Stimulated activated CD8-positive, alpha-beta memory T cell treated with anti-CD3 and anti-CD28 coated beads, Interleukin-2, amount 100 ng/mL, for 1 hour (primary cell): ENCODE measurements at places on chromosomes 1 and 21.

GRCh38 chr1:230156536-230156935 lies 89.5 kb downstream of the GALNT2 start:
- DNase-seq, result no peak

GRCh38 chr1:245788886-245789285 lies 634.1 kb downstream of the KIF26B start:
- DNase-seq, result no peak

DNA sequence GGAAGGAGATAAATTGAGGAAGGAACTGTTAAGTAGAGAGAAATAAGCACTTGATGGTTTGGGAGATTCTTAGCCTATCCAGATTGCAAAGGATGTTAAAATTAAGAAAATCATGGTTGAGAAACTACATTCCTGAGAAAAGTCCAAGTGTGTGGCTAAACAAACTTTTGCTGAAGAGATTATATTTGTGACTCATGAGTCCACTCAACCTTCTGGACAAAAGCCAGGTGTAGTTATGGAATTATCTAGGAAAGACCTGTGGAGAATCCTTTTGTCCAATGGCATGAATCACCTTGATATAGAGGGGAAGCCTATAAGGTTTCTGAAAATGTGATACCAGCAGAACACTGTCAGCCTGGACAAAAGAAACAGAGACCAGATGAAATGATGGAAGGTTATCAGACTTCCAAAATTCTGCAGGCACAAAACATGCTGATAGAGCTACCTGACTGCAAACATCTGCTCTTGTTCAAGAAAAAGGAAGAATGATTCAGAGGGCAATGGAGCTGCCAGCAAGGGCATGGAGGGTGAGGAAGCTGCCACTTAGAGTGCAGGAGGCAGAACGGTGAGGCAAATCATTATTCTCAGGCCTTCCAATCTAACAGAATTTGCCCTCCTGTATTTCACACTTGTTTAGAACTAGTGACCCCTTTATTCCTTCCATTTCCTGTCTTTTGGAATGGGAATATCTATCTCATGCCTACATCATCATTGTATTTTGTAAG lies 300.6 kb upstream of the PRMT6 start:
- no peak for DNase-seq

DNA sequence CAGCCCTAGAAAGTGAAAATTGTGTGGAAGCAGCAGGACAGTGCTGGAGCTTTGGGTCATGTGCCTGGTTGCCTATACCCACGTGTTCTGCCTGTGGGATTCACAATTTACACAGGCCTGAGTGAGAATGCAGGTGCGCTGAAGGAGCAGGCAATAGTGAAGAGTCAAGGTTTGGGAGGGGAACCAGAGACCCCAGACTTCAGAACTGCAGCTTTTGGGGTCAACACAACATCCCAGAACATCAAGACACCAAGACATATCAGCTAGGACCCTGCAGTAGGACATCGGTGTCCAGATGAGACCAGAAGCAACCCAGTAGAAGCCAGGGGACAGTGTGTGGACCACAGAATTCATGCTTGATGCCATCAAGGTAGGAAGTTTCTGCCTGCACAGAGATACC lies 29.1 kb upstream of the CNIH3 start:
- DNase-seq, result no peak

DNA sequence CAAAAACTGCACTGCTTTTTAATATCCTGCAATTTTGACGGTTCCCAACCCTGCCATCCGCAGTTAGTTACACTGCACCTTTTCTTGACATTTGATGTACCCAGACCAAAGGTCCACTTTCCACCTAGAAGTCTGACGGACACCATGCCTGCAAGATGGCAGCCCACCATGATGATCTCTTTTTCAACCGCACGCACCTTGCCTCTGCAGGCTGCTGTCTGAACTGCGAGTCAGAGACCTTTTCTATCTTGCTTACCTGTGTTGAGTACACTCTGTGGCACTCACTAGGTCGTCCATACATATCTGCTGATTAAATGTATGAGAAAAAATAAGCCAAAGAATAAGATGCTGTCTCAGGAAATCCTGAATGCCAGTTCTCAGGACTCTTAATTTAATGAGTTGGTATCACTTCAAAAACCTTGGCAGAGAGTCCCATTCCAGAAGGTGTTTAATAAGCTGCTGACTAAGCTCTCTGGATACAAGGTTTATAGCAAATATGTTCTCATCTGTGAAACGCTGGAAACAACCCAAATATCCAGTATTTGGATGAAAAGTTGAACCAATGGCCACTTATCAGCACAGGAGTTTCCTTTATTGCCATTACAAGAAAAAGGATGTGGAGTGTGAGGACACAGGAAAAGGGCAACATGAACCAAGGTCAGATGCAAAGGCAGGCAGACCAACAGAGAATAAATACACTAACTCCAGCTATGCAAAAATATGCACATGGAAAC lies 37.9 kb downstream of the GNG12 start:
- no peak for DNase-seq

DNA sequence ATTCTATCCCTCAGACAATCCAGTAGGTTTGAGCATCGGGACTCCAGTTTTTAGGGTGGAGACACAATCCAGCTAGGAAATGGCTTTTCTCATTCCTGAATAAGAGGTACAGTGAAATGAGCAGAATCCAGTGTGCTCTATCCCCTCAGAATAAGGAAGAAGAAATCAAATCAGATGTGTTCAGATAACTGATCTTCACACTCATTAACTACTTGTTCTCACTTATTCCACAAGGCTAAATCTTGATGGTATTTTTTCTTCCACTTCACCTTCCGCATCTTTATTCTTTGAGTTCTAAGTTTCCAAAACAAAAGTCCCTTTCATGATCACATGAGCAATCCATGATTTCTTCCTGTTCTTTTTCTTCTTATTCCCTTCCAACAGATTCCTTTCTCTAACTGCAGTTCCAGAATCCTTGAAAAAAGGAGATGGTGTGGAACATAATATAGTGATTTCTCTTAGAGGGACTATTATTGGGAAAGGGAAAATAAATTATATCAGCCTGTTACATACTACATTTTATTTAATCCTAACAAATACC lies 1.7 kb downstream of the SYT11 start:
- DNase-seq, result no peak

DNA sequence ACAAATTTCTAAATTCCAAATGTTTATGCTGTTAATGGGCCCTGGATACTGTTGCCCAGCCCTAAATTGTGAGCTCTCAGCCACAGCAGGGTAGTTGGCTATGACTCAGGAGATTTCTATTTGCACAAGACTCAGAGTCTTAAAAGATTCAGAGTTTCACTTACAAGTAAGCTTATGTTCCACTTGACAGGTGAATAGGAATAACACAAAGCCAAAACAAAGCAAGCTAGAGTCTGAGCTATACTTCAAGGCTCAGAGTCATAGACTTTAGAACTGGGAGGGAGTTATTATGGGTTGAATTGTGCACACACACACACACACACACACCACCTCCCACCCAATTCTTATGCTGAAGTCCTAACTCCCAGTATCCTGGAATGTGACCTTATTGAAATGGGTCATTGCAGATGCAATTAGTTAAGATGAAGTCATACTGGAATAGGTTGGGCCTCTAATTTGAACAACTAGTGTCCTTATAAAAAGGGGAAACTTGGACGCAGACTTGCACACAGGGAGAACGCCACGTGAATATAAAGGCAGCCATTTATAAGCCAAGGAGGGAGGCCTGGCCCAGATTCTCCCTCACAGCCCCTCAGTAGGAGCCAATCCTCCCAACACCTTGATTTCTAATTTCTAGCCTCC lies 30.2 kb downstream of the PRDX6 start:
- no peak for DNase-seq

DNA sequence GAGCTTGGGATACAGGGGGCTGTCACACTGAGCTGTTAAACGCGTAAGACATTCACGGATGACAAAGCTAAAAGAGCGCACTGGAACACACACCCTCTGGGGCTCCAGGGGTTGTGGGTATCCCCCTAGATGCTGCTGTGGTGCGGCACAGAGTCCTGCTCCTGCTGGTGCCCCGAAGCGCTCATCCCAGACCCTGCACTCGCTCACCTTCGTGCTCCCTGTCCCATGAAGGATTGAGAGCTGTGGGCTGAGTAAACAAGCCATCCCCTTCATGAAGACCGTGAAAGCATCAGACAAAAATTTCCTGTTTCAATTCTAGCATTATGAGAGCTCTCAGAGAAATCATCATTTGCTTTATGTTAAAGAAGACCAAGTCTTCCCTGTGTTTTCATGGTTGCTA lies 463.5 kb upstream of the ADGRL2 start:
- DNase-seq, result no peak

GRCh38 chr1:28412731-28413130 lies 43.2 kb downstream of the PHACTR4 start:
- DNase-seq, result no peak

- DNase-seq, result no peak
Observed at GRCh38 chr1:232599178-232600041, 30.5 kb downstream of the SIPA1L2 start.
